ENCODE measurements at places on chromosomes 3 and 15.

DNA sequence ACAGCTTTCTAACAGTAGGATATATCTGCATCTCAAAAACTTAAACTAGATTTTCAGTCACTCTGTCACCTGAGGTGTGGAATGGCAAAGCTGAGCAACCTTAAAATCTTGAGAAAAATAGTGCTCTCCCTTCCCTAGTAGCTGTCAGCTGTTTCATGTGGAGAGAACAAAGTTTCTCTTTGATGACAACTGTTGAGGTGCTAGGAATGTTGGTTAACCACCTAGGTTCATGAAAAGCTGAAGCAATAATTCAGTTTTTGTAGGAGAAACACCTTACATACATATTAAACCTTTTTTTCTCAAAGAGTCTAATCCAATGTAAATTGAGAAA lies 40.8 kb downstream of the TCF12 start:
- DNase-seq = no peak

- no peak for DNase-seq
Observed at GRCh38 chr3:35141406-35141805, 497.9 kb upstream of the ARPP21 start.

DNA sequence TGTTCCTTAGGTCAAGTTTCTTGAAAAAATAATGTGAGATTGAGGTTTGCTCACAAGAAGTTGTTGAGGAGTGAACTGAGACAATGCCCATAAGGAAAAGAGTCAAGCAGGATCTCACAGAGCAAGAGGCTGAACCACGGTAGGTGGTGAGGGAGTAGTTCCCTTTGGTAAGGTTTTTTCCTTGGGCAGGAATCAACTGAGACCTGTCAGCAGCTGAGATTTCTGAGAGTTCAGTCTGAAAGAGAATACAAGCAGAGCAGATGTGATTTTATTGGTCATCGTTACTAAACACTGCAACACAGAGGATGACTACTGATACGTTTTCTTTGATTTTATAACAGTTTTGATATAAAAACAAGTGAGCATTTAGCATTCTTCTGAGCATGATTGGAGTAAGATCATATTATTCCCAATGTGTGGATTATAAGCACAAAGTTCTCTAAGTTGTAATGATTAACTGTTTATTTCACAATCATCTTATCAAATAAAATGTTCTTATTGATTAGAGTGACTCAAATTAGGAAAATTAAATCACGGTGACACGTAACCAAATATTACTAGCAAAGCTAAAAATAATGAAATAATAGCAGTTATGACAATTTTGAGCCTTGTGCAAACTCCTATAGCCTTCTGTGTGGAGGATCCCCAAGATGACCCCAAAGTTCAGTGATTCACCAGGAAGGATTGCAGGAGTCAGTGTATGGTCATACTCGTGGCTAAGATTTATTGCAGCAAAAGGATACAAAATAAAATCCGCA lies 346.2 kb upstream of the ZNF717 start:
- no peak for DNase-seq

DNA sequence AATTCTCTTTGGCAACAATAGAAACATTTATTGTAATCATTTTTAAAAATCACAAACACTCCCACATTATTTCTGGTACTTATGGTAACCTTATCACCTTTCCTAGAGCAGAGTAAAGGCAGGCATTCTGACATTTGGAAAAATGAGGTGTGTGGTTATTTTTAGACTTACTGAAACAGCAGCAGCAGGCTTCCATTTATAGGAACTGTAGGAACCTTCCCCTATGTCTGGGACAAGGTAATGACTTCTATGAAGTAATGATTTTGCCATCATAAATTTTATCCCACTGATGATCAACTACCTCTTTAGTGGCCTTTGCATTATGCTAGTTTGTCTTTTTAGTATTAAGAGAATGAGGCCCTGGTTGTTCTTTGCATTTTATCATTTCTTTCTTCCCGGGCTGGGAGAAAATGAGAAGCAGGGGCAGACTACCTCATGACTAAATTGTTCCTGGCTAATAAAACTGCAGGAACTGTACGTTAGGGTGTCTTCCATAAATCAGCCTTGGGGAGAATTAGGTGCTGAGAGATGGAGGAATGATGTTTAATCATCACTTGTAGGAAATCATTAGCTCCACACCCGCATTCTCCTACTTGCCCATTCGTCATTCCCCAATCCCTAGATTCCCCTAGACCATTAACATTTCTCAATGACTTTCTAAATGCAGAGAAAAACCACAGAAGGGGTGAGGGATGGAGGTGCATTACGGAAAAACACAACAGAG lies 680.3 kb downstream of the AGBL1 start:
- no peak for DNase-seq

- DNase-seq = no peak
Observed at GRCh38 chr3:16665282-16665741, 60.1 kb upstream of the DAZL start.

Data from stimulated activated CD4-positive, alpha-beta T cell treated with anti-CD3 and anti-CD28 coated beads, Interleukin-4, amount 100 ng/mL, for 4 hours (primary cell).